Pancreas (tissue), 10 donors: ENCODE measurements at places on chromosomes 3 and 15.
A peak's percentile ranks its signal among the peaks of the same experiment; 100 is the strongest.

GRCh38 chr15:49832511-49832910 lies 211.7 kb downstream of the DTWD1 start:
- peak; percentile 63 for DNase-seq

DNA sequence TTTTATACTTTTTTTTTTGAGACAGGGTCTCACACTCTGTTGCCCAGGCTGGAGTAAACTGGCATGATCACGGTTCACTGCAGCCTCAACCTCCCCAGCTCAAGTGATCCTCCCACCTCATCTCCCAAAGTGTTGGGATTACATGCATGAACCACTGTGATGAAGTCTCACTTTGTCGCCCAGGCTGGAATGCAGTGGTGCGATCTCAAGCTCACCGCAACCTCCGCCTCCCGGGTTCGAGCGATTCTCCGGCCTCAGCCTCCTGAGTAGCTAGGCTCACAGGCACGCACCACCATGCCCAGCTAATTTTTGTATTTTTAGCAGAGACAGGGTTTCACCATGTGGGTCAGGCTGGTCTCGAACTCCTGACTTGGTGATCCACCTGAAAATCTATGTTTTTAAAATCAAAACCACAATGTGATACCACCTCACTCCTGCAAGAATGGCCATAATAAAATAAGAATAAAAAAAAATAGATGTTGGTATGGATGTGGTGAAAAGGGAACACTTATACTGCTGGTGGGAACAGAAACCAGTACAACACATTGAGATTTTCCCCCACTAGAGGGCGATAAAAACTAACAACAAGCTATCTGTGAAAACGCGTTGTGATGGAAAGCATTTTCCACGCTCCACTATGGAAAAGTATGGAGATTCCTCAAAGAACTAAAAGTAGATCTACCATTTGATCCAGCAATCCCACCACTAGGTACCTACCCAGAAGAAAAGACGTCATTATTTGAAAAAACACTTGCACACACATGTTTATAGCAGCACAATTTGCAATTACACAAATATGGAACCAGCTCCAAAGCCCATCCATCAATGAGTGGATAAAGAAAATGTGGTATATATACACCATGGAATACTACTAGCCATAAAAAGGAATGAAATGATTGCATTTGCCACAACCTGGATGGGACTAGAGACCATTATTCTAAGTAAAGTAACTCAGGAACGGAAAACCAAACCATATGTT lies 26.8 kb upstream of the OCA2 start:
- DNase-seq = no peak

GRCh38 chr3:168738527-168739325 lies 643.0 kb upstream of the GOLIM4 start:
- no peak for DNase-seq

DNA sequence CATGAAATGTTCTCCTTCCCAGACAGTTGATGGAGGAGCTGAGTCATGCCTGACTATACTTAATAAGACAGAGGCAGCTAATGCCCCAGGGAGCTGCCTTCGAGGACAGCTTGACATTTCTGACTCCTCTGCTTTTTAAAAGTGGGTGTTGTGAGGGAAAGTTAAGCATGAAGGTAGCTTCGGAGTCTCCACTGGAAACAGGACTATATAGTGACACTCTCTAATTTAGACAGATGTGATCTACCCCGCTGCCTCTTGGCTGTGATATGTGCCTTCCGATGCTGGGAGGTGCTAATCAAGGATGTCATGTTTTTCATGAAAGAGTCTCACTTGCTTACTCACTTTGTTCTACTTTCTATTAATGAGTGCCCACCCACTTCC lies 72.7 kb downstream of the IL1RAP start:
- no peak for DNase-seq

- no peak for DNase-seq
Observed at GRCh38 chr15:99050328-99050980, 42.9 kb upstream of the PGPEP1L start.

GRCh38 chr15:45499426-45499825 lies 23.1 kb downstream of the SLC30A4 start:
- DNase-seq = no peak

DNA sequence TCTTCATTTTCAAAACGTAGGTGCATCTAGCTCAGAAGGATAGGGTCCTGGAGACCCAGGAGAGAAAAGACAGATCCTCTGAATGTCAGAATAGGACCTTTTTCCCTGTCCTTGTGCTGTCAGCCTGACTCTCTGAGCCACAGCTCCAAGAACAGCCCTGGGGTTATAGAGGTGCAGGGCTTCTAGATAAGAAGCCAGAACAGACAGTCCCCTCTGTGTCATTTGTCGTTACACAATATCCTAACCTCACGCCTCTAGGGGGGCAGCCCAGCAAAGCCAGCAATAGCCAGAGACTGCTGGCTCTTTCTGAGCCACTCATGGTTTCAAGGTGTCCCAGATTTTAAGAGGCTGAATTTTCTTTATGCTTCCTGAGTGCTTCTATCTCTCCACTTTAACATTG lies 153.2 kb upstream of the THBS1 start:
- DNase-seq = no peak
